Urinary bladder (tissue), 4 donors: ENCODE measurements at places on chromosomes 12 and 14. TPM values are rescaled to one million over a fixed set of nuclear protein-coding genes. Genes with fewer than 3 reads are reported as not detected.

DNA sequence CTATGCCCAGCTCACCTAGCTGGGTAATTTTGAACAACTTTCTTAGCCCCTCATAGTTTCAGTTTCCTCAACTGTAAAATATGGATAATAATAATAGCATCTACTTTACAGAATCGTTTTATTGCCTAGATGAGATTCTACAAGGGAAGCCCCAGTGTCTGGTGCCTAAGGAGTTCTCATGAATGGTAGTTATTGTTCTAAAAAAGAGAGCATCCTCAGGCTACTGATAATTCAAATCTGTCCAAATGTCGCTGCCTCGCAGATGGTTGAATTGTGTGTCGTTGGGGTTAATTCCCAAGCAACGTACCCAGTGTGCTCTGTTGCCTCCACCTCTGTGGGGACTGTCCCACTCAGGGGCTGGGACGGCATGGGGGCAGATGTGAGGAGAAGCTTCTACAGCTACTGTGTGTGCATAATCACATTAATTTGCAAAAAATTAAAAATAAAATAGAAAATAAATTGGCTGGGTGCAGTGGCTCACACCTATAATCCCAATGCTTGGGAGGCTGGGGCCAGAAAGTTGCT, 71.6 kb upstream of the CEP83 start:
- DNase-seq, result no peak

- no peak for DNase-seq
These were observed 119.8 kb downstream of the ARID2 start for GRCh38 chr12:45849289-45849688.

- DNase-seq, result no peak
These were observed 177.5 kb downstream of the ADGRD1 start for GRCh38 chr12:131131077-131131807.

DNA sequence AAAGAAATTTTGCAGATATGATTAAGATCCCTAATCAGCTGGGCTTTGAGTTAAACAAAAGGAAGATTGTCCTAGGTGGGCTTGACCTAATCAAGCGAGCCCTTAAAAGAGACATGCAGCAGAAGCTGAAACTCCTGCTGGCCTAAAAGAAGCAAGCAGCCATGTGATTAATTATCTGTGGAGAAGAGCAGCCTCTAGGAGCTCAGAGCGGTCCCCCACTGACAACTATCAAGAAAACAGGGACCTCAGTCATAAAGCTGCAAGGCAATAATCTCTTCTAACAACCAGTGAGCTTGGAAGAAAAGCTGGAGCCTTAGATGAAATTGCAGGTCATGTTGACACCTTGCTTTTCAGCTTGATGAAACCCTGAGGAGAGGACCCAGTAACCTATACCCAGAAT, 288.9 kb upstream of the CLEC14A start:
- DNase-seq, result no peak

GRCh38 chr12:111757361-111758119, 9.2 kb upstream of the ALDH2 start:
- no peak for DNase-seq

- no peak for DNase-seq
These were observed 252.2 kb downstream of the BTG1 start for GRCh38 chr12:91893476-91893875.

- no peak for DNase-seq
These were observed 24.6 kb upstream of the SCARB1 start for GRCh38 chr12:124888260-124888659.

- DNase-seq, result no peak
These were observed 13.8 kb downstream of the GPR132 start for GRCh38 chr14:105051182-105052109.

DNA sequence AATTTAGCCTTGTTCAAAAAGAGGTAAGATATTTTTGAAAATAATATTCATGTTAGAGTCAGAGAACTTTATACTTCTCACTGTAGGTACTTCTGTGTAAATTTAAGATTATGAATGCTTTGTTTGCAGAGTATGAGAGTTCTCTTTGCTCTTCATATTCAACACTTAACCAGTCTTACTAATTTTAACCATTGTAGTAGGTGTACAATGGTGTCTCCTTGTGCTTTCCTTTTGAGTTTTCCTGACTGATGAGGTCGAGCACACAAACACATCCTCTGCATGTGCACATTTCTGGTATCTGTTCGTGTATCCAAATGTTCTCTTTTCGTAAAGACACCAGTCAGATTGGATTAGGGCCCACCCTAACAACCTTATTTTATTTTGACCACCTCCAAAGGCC, 45.8 kb downstream of the MIA2 start:
- no peak for DNase-seq

- no peak for DNase-seq
These were observed 33.5 kb downstream of the RNFT2 start for GRCh38 chr12:116771651-116772050.

GRCh38 chr14:75967866-75968265, 13.9 kb downstream of the TGFB3 start:
- no peak for DNase-seq

DNA sequence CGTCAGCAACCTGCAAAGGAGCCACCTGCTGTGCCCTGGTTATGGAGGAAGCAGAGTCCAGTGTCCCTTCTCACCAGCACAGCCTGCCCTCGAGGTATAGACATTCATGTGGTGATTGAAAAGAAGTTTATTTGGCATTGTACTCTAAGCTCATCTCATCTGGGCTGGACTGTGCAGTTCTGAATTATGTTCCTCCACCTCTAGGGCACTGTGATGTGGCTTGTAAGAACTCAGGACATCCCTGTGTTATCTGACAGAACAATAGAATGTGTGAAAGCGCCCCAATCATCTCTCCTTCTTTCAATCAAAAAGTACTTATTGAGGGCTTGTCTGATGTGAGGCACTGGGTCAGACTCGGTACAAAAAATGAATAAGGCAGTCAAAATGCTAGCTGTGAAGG, 140.1 kb downstream of the DHRS2 start:
- DNase-seq, result no peak

DNA sequence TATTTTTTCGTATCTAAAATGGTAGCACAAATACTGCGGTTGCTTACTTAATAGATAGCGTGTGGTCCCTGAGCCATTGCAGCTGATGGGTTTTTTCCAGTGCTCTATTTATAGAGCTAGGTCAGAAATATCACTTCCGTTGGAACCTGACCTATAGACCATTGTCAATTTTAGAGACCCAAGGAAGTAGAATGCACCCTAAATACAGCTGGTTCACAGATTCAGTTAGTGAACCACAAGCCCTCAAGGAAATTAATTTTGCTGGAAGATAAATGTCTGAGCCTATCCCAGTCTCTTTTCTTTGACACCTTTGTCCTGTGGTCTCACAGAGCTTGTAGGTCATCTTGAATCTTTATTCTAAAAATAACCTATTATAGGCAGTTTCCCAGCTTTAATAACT, 391.0 kb downstream of the ZFP36L1 start:
- no peak for DNase-seq

GRCh38 chr12:124774054-124774461, 89.6 kb downstream of the SCARB1 start:
- DNase-seq, result no peak

DNA sequence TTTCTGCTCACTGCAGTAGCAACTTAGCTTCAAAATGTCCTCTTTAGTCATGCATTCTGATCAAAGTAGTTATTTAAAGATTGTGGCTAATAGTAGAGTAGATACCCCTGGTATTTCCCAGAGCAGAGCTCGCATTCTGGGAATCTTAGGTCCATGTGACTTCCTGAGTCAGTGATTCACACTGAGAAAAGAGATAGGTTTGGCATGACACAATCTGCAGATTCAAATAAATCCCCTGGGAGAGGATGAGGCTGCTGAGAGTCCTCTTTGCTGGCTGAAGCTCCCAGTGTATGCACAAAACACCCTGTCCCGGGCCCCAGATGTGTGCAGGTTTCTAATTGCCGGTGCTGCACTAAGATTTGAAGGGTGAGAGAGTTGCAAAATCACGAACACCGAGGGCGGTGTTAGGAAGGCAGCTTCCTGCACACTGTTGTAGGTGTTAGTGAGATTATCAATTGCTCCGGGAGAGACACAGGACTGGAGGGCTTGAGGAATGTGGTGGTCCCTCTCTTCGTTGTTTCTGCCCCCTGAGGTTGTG, 233.2 kb downstream of the NRXN3 start:
- DNase-seq, result no peak

GRCh38 chr12:87756111-87756510, 273.1 kb downstream of the C12orf50 start:
- DNase-seq, result no peak

- no peak for DNase-seq
These were observed 34.4 kb downstream of the ITPR2 start for GRCh38 chr12:26798640-26799039.

- no peak for DNase-seq
These were observed 63.9 kb upstream of the RMST start for GRCh38 chr12:97398704-97399103.

DNA sequence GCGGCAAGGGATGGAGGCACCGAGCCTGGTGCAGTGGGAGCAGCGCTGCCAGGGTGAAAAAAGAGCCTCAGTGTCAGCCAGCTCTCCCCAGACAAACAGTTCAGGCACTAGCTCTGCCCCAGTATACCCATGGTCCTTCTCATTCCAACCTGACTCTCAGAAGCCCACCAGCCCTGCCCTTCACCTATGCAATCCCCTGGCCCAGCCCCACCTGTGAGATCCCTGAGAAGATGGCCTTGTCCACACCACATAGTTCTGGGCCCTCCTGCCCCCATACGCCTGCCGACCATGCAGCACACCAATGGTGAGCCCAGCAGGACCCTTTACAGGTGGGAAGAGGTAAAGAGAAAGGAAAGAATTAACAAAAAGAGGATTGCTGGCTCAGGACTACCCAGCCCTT, 6.5 kb downstream of the KMT2D start:
- DNase-seq, result no peak

- no peak for DNase-seq
These were observed 87.3 kb downstream of the PHLDA1 start for GRCh38 chr12:75944097-75944904.

DNA sequence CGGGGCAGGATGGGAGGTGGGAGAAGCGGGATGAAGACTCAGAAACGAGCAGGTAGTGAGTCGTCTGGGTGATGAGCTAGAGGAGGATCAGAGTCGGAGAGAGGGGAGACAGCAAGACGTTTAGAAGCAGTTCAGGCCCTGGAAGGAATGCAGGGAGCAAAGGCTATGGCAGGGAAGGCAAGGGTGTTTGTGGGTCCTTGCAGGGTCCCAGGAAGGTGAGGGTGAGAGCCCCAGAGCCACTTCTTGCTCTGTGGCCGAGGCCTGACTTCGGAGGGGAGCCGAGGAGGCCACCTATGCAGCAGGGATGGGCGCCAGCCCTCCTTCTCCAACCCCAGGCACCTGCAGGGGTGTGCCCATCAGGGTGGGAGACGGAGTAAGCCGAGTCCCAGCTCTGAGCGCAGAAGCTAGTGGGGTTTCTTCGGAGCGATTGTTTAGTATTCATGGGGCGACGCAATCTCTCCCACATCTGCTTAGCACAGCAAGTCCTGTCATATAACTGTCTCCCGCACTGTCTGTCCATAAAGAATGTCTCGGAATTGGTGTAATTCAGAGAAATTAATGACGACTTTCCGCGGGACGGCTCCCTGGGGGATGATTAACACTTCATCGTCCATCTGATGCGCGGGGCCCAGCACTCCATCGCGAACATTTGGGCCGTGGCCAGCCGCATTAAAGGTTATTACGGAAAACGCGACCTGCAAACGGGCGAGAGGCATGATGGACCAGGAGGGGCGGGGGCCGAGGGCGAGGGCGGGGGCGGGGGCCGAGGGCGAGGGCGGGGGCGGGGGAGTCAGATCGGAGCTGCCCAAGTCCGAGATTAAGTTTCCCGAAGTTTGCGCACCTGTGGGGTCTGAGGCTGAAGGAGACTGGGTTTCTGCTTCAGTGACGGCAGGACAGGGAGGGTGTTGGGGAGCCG, 12.2 kb upstream of the CALCOCO1 start:
- DNase-seq, result no peak

DNA sequence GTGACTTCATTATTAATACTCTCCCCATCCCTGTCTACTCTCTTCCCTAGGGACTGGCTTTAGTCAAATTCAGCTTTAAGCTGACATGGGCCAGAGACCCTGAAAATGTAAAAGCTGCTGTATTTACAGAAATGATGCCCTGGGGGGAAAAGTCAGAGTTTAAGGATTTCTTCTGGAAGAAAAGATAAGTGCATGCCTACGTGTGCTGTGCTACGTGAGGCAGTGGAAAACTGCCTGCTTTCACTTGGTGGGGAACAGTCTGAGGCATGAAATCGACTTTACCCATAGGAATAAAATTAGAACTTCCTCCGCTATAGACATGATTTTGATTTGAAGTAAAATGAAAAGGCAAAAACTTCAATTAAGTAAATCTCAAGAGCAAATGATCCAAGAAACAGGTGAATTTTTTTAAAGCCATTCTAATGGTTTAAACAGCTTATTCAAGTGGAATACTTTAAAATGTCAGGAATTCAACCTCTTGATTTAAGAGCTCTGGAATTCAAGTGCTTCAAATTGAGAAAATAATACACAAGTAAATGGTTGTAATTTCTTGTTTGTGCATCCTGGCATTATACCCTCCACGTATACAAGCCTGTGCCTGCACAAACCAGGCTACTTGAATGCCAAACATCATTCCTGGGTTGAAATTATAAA, 168.5 kb downstream of the FOXN3 start:
- DNase-seq, result no peak

DNA sequence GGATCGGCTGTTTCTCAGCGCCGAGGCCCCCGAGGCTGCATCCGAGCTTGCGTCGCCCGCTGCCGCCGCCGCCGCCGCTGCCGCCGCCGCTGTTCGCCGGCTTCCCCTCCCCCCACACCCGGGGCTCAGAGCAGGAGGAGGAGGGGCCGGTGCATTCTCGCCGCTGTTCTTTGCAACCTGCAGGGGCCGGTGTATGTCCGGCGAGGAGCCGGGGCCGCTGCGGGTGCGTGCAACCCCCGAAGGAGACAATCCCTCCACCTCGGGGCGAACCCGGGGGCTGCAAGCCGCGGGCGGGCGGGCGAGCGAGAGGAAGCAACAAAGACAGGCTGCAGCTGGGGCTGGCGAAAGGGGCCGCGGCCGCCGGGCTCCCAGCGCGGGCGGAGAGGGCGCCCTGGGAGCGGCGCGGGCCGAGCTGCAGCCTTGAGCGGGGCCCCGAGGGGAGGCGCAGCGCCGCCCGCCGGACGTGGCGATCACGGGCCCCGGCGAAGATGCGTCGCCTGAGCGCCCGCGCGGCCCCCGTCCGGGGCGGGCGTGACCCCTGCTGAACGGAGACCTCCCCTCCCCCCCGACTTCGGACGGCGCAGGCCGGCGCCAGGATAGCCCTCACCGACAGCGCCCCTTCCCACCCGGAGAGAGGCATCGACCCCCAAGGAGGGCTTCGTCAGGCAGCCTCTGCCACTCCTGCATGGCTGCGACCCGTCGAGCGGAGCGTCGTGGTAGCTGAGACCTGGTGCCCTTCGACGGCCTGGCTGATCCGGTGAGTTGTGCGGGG, 702 bp downstream of the FAM222A start:
- no peak for DNase-seq

The BHLHE41 gene
- polyA plus RNA-seq, result 10.1 TPM

The EPYC gene
- polyA plus RNA-seq, result not detected

The LHX5 gene
- polyA plus RNA-seq, result not detected

The LRRC10 gene
- not detected for polyA plus RNA-seq

The KRT6C gene
- not detected for polyA plus RNA-seq

The SLC5A8 gene
- polyA plus RNA-seq, result not detected

The FAM222A gene
- polyA plus RNA-seq, result 1.2 TPM

The MLF2 gene
- polyA plus RNA-seq, result 240 TPM

The FGF6 gene
- polyA plus RNA-seq, result 0.16 TPM

The ZNF385A gene
- polyA plus RNA-seq, result 26.3 TPM
